ENCODE measurements at places on chromosomes 7 and 10.

- DNase-seq = no peak
Measured at GRCh38 chr7:35505066-35505465, 189.9 kb downstream of the HERPUD2 start.

DNA sequence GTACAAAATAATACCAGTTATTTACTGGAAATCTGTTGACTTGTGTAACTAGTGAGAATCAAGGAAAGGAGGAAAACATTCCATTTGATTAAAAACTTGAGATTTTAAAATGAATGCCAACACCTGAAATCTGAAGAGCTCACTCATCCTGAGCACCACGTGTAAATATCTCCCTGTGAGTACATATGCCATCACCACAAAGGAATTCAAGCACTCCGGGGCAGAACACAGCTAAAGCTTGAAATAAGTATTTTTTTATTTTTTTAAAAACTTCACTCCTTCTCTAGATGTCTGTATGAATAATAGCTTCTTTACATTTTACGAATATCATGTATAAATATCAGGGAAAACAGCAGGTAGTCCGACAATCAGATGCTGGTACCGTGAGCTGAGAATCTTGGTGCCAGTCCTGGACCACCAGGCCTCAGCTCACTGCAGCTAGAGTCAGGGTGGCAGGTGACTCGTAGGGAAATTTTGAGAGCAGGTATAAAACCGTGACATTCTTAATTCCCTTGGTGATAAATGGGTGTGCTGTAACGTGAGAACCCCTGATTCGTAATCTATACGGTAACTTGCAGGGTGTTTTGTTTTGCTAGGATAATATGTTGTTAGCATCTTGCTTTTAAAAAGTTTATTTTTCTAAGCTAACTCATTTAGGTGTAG is 12.7 kb downstream of the LMTK2 start:
- DNase-seq = no peak

- DNase-seq = no peak
Measured at GRCh38 chr7:107167483-107168232, 1.1 kb upstream of the HBP1 start.

- DNase-seq = no peak
Measured at GRCh38 chr7:95435422-95435780, 573 bp upstream of the PON2 start.

GRCh38 chr7:152435384-152436110 is at the start of gene KMT2C:
TSS of gene KMT2C (minus strand) at chr7:152436003. CDS start at chr7:152435786, 217 bp downstream.
- DNase-seq = peak; percentile 44

DNA sequence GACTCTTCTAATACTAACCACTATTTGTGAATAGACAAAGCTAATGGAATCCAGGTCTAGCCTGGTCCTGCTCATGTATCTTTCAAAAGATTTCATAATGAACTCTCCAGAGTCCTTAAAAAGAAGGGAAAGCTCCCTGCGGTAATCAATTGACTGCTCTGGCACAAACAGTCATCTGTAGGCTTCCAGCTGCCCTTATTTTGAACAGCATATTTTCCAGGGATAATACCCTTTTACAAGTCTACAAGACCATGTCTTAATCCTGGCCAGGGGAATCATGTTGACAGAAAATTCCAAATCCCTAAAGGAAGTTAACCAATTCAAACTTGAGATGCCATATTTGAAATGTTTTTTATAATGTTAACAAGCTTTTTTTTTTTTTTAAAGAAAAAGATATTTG is 34.6 kb downstream of the ADAM12 start:
- no peak for DNase-seq

GRCh38 chr7:44811093-44811492 is 14.6 kb downstream of the PPIA start:
- no peak for DNase-seq

- no peak for DNase-seq
Measured at GRCh38 chr10:4758256-4758655, 67.8 kb upstream of the AKR1E2 start.

GRCh38 chr10:5775685-5776084 is 37.5 kb downstream of the GDI2 start:
- peak; percentile 83 for DNase-seq

- peak; percentile 71 for DNase-seq
Measured at GRCh38 chr7:2100278-2101208, 132.2 kb downstream of the MAD1L1 start.

GRCh38 chr10:91689731-91690168 is 56.9 kb upstream of the PPP1R3C start:
- no peak for DNase-seq

DNA sequence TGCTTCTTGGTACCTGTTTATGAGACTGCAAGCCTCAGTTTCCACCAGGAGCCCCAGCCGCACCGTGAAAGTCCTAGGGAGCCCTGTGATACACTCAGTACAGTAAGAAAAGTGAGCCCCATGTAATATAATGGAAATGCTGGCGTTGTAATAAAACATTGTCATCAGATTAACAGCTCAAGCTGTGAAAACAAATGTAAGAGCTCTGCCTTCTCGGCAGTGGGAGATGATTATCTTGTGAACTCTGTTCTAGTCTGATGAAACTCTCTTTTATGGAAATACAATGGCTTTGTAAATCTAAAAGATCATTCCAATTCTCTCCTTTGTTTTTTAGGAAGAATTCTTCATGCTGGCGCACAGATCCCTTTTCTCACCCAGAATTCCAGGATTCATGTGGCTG is 299.9 kb downstream of the ABCA13 start:
- no peak for DNase-seq

GRCh38 chr7:121337398-121337797 is 8.6 kb downstream of the WNT16 start:
- DNase-seq = no peak

DNA sequence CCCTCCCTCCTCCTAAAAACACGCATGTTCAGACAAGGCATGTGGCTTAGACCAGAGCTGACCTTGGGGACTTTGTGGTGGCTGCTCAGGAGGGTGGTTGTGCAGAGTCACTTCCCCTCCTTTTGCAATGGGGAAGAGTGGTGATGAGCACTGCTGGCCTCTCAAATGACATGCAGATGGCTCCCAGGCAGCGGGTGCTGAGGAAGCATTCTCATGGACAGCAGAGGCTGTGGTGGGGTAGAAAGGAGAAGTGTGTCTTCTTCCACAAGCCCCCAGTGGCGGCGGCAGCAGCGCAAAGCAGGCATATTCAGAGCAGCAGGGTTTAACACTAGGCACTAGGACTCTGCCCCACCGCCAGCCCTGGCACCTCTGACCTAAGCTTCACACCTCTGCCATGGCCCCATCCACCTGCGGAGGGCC is 105.9 kb upstream of the ANLN start:
- DNase-seq = peak; percentile 81

DNA sequence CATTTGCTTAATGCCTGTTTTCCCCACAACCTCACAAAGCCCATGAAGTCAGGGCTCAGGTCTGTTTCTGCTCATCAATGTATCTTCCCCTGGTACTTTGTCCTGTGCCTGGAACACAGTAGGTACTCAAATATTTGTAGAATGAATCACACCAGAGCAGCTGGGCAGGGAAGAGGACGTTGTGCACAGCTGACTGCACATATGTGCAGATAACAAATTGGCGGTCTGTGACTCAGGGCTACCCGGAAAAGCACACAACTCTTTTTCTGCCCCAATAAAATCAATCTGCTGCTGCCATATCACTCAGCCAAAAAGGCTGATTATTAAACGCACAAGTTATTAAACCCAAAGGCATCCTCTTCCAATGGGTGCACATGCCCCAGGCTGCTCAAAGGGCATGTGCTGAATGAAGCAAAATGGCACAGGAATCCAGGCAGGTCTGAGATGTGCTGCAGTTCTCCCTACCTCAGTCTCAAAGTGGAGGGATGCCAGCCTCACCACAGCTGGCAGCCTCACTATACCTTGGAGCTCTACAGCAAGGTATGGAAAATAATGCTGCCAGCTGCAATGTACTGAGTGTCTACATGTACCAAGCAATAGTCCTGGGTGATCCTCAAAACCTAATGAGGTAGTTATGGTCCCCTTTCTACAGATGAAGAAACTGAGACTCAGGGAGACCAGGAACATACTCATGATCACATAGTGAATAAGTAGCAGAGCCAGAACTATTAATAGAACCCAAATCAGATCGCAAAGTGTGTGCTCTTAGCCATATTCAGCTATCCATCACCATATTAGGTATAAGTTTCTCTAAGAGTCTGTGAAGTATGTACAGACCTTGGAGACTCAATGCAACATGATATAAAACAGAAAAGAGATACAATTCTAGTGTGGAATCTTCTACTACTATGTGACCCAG is 43.4 kb downstream of the SORBS1 start:
- DNase-seq = no peak

DNA sequence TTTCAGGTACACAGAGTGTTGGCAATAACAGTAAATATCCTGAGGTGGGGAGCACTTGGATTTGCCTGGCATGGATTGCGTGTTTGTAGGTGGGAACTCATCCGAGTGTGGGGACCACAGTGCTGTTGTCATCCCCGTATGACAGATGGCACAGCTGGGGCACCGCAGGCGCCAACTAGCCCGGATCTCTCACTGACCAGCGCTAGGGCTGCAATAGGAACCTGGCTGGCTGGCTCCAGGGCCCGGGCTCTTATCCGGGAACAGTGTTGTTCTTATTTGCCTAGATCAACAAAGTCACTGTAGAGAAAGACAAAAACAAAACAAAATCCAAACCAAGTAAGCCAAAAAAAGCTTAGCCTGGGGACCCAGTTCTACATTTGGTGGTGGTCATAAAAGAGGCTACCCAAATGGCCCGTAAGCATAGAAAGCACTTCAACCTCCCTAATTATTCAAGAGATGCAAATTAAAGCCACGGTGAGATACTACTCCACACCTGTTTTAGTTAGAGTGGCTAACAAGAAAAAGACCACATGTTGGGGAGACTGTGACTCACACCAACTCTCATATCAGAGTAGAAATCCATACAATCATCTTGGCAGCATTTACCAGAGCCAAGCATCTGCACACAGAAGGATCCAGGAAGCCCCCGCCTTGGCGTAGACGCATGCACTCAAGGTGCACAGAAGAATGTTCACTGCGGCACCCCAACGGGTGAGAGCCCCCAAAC is 27.2 kb upstream of the PFKFB3 start:
- no peak for DNase-seq

GRCh38 chr7:2640482-2640830 is 8.7 kb downstream of the TTYH3 start:
- no peak for DNase-seq
